ENCODE measurements at places on chromosomes 11 and 22.

DNA sequence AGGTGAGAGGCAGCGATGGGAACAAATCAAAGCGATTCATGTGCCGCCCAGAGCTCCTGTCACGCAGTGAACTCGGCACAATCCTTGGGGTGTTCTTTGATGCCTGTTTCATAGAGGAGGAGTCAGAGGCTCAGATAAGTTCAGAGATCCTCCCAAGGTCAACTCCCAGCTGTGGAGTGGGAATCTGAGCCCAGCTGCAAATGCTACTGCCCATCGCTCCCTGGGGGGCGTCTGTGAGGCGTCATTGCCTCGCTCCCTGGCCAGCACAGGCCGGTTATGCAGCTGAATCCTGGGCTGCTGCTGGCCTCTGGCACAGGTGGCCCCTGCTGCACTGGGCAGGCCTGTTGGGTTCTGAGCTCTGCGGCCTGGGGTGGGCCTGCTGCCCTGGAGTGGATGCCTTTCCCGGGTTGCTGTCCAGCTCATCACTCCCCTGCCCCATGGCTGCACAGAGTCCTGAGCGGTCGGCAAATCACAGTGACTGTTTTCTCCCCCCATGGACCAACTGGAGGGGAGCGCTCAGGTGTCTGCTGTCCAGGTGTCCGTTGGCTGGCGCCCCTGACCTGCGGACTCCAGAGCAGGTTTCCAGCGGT lies 36.3 kb upstream of the SHISAL1 start:
- no peak overlapping the region for H3K27ac ChIP-seq
- peaks cover 10% of the 10 kb centered on the region for H3K4me1 ChIP-seq
- no peak for DNase-seq
- H3K27me3 ChIP-seq: no peaks in the 10 kb centered on the region
- H3K4me3 ChIP-seq: no peak overlapping the region

DNA sequence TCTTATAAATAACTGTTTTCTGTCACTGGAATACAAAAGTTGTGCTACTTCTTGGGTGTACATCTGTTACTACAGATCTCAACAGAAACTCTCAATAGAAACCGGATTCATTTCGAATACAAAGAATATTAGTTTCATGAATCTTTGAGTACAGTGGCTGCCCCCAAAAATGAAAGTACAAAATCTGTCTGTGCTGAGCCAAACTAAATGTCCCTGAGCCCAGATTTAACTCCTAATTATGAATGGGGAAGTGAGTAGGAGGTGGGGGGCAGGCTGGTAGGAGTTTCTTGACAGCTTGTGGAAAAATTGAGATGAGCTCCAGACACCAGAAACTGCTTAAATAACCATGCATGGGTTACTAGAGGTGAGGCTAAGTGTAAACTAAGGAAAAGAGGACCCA lies 41.6 kb downstream of the PITPNB start:
- no peak for DNase-seq
- peaks cover 3% of the 10 kb centered on the region for H3K4me1 ChIP-seq
- H3K4me3 ChIP-seq: no peak overlapping the region

GRCh38 chr11:35905646-35906276 lies 38.1 kb upstream of the LDLRAD3 start:
- no peaks in the 10 kb centered on the region for H3K27me3 ChIP-seq
- DNase-seq: no peak
- H3K36me3 ChIP-seq: no peaks in the 10 kb centered on the region
- H3K27ac ChIP-seq: peak overlapping the region; percentile 94
- H3K4me1 ChIP-seq: peaks cover 28% of the 10 kb centered on the region

- no peak for DNase-seq
- H3K27ac ChIP-seq: no peak overlapping the region
- H3K4me1 ChIP-seq: no peaks in the 10 kb centered on the region
- H3K36me3 ChIP-seq: peaks cover 67% of the 10 kb centered on the region
- no peak overlapping the region for H3K4me3 ChIP-seq
Measured at GRCh38 chr22:50207383-50208140, 6.8 kb downstream of the SELENOO start.
